ENCODE measurements at places on chromosomes 3 and 15.
A peak's percentile ranks its signal among the peaks of the same experiment; 100 is the strongest.

GRCh38 chr3:149808209-149808829 lies 4.7 kb upstream of the RNF13 start:
- peak; percentile 41 for DNase-seq

DNA sequence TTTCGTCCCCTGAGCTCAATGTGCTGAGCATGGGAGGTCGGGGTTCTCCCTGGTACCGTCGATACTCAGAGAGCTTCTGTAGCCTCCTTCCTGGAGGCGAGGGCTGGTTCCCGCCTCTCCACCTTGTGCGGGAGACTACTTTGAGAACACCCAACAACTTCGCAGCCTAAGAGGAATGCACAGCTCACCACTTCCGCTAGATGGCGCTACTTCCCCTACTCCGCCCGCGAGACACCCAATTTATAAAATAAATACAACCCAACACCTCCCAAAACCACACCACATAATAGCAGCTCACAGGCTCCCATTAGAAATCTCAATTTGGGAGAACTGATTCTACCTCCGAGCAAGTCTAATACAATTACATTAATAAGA lies 1.2 kb downstream of the RGMA start:
- no peak for DNase-seq

DNA sequence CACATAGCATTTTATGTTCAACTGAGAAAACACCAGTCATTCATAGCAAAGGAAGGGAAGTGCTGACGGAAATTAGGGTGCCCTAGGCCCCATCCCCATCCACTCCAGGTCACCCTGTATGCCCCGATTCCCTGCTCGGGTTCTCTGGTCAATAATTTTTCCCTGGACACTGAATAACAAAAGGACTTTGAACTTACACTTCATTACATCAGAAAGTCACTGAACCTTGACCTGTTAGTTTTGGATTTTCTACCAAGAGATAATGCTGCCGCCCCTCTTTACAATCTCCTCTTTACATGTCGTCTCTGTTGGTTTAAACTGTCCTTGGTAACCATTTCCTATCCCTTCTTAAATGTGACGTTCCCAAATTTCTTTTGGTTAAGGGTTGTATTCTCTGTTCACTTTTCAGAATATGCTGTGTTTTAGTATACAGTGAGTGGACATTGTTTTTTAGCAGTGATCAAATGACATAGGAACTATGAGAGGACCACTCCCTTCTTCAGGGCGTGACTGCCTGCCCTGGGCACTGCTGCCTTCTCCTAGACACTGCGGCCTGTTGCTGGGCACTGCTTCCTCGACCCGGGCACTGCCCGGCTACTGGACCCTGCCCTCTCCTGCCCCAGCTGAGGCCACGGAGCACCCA lies 13.6 kb upstream of the AHSG start:
- DNase-seq: no peak

DNA sequence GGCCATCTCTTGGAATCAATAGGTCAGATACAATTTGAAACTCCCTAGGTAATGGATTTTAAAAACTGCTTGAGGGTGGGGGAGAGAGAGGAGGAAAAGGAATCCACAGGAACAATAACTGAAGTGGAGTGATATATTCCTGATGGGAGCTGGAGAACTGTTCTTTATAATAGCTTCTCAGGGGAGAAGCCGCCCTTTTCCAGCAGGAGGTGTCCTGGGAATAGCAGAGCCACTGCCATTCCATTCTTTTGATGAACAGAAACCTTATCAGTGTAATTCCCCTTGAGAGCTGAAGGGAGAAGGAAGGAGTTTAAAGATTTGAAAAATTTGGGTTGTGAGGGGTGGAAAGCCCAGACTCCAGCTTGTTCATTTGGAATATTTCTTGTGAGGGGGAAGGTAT lies 504.9 kb upstream of the DPH6 start:
- DNase-seq: no peak

DNA sequence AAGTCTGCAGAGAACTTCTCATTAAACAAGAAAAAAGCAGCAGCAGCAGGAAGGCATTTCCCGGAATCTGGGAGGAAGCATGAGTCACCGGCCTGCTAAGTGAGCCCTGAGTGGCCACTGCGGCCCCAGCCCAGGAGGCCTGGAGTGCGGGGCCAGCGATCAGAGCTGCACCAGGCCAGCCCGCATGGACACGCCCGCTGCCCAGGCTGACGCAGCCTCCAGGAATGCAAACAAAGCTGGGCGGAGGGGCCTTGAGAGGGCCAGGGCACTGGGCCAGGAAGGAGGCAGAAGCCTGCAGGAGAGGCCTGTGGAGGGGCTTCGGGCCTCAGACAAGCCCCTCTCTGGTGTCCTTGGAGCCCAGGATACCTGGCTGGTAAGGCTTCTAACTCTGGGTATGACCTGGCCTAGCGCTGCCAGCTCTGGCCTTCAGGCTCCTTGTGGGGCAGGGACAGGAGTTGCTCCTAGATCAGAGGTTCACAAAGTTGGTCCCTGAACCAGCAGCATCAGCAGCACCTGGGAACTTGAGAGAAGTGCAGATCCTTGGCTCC lies 101.2 kb downstream of the SMAD6 start:
- peak; percentile 95 for DNase-seq
